Progenitor cell of endocrine pancreas (in vitro differentiated cells): ENCODE measurements at places on chromosomes 6 and 20.

GRCh38 chr6:5763407-5763806, 243.3 kb downstream of the NRN1 start:
- no peaks in the 10 kb centered on the region for H3K36me3 ChIP-seq
- H3K27ac ChIP-seq, result no peak overlapping the region
- H3K4me1 ChIP-seq, result no peaks in the 10 kb centered on the region

DNA sequence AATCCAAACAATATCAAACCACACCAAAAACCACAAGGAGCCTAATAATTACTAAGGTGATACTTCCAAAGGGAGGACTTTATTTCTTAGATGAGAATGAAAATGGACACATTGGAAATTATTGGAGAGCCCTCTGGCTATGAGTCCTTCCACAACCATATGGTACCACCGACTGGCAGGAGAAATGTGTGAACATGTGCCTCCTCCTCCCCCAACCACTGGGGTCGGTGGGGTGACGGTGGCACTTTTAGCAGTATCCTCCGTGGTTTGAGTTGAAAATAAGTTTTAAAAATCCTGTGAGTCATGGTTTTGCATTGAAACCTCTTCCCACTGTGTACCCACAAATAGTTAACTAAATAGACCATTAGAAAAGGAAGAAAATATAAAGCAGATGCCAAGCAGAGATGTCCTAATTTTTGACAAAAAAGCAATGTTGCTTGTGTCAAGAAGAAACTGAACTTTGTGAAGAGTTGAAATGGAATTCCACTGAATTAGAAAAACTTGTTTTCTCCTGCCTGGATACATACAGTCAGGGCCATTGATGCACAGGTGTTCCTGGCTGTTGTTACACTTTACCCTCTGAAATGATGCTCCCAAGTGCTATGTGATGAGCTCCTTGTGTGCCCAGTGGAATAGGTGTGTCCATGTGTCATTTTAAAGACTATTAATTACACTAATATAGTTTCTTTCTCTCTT, 3.2 kb downstream of the EDN1 start:
- H3K27me3 ChIP-seq, result peaks cover 19% of the 10 kb centered on the region
- peaks cover 2% of the 10 kb centered on the region for H3K36me3 ChIP-seq
- no peak overlapping the region for H3K27ac ChIP-seq

- DNase-seq, result no peak
- H3K4me3 ChIP-seq, result no peak overlapping the region
- H3K27ac ChIP-seq, result no peak overlapping the region
- no peaks in the 10 kb centered on the region for H3K27me3 ChIP-seq
- peaks cover 17% of the 10 kb centered on the region for H3K36me3 ChIP-seq
These were observed 6.2 kb downstream of the BPHL start for GRCh38 chr6:3124667-3125066.

- no peak overlapping the region for H3K4me3 ChIP-seq
- no peak for DNase-seq
- H3K27ac ChIP-seq, result no peak overlapping the region
- H3K4me1 ChIP-seq, result peaks cover 5% of the 10 kb centered on the region
- no peaks in the 10 kb centered on the region for H3K27me3 ChIP-seq
These were observed 56.6 kb downstream of the TGM2 start for GRCh38 chr20:38108438-38108985.

- H3K4me1 ChIP-seq, result peaks cover 12% of the 10 kb centered on the region
- no peak overlapping the region for H3K4me3 ChIP-seq
- DNase-seq, result no peak
- H3K27me3 ChIP-seq, result no peaks in the 10 kb centered on the region
- H3K27ac ChIP-seq, result no peak overlapping the region
These were observed 3.9 kb downstream of the CCN2 start for GRCh38 chr6:131946992-131947955.
